Right lung (tissue), 10 donors: ENCODE measurements at places on chromosomes 4 and X. TPM values are rescaled to one million over a fixed set of nuclear protein-coding genes. Genes with fewer than 3 reads are reported as not detected.
A peak's percentile ranks its signal among the peaks of the same experiment; 100 is the strongest.

The KLHL13 gene
- 3.6 TPM for polyA plus RNA-seq

- no peak for DNase-seq
These were observed 182.9 kb upstream of the TACR3 start for GRCh38 chr4:103902730-103903129.

- DNase-seq = peak; percentile 24
These were observed 23.7 kb upstream of the UNC5C start for GRCh38 chr4:95572304-95572991.

DNA sequence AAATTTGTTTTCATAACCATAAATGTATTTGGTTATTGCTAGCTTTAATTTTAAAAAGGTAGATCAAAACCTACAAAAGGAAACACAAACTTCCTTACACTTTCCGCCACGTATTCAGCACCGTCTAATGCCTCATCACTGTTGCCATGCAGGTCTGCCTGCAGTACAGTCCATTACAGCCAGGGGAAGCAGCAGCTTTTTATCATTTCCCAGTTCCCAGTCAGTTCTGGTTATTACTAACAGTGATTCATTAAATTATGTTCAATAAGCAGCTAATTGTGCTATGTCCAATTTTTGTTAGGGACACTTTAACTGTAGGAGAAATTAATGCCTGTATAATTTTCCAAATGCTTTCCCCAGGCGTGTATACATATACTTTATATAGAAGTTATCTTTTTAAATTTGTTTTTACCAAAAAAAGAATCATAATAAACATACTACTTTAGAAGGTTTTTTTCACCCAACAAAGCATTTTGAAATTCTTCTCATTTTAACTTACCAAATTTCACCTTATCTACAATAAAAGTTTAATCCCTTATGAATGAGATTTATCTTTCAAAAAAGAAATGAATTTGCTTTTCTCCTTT lies 93.3 kb downstream of the ANXA3 start:
- DNase-seq = no peak
